ENCODE measurements at places on chromosomes 2 and 18.

DNA sequence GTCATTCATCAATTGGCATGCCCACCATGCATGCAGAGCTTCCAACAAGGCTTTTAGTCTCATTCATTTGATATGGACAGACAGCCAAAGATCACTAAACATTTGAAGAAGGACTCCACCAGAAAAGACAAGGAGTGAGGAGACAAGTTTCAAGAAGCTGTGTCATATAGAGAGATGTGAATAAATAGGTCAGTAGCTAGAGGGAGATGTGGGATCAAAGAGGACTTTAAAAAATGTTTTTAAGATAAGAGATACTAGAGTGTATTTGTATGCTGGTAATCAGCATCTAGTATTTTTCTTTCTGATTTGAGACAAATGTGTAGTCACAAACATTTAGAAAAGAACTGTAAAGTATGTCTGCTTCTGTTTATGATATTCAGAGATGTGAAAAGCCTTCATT lies 48.5 kb downstream of the ANTXR1 start:
- no peak for DNase-seq

GRCh38 chr2:12071318-12071717 lies 324.9 kb downstream of the LPIN1 start:
- DNase-seq: no peak

- no peak for DNase-seq
These were observed 443.5 kb upstream of the SLC14A2 start for GRCh38 chr18:45171679-45172191.

DNA sequence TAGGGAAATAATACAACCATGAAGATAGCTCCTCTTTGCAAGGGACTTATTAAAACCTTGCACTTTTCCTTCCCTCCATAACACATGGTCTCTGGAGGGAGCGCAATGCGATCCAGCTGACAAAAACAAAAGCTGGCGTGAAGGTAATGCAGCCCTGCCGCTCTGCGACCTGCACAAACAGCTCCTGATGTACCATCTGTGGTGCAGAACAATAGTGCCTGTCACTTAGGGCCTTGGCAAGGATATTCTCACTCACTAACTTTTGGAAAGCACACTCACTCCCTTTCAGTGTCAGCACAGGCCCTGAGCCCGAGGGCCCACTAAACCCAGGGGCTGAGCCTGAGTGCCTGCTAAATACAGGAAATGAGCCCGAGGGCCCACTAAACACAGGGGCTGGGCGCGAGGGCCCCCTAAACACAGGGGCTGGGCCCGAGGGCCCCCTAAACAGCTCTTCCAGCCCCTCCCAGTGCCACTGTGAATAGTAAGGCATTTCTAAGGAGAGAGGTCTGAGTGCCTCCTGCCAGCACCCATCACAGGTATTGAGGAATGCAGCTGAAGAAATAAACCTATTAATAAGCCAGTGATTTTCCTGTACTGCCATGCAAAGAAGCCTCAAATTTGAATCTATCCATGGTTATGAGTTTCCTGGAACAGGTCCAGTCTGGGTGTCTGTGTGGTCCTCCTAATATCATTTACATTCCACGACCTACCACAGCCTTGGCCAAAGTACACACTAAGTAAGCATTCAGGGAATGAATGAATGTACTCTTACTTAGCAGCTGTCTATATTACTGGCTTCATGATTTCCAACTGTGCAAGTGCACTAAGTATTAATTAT lies 9.3 kb downstream of the L3MBTL4 start:
- DNase-seq: no peak

DNA sequence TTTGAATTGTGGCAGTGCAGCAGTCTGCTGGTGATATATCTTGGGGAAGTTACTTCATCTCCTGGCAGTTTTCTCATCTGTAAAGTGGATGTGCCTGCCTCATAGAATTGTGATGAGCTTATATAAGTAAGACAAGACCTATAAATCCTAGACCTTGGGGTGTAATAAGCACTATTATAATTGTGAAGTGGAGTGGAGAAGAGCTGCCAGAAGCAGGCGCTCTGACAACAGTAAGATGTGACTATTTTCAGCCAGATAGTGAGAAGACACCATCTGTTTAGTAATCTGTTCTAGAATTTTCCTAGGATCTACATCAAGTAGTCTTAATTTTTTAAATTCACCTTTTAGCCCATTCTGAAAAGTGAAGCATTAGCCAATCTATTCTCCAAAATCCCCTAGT lies 85.6 kb upstream of the TSPYL6 start:
- no peak for DNase-seq

DNA sequence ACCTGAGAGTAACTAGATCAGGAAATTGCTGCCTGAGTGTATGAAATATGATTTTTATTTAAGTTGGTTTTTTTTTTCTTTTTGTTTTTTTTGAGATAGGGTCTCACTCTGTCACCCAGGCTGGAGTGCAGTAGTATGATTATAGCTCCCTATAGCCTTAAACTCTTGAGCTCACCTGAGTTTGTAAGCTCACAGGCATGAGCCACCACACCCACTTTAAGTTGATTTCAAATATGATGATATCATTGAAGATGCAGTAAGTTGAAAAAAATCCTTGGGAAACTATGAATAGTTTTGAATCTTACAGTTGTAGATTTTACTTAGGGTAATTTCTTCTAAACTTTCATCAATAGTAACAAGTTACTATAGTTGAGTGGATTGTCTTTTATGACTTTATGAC lies 234.7 kb downstream of the ZNF407 start:
- DNase-seq: no peak

DNA sequence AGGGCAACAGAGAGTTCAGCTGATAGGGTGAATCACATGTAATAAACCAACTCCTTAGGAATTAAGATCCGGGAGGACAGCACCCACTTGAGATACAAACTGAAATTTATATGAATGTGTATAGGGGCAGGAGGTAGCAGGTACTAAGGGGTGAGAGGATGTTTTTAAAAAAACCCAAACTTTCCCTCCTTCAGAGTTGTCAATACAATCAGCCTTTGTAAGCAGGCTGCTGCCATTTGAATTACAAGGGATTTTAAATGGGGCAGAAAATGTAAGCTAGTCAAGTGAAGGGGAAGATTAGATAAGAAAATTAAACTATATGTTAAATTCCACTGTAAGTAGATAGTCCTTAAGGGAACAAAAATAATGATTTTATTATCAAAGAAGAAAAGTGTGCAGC lies 1239.7 kb upstream of the CELF4 start:
- no peak for DNase-seq

DNA sequence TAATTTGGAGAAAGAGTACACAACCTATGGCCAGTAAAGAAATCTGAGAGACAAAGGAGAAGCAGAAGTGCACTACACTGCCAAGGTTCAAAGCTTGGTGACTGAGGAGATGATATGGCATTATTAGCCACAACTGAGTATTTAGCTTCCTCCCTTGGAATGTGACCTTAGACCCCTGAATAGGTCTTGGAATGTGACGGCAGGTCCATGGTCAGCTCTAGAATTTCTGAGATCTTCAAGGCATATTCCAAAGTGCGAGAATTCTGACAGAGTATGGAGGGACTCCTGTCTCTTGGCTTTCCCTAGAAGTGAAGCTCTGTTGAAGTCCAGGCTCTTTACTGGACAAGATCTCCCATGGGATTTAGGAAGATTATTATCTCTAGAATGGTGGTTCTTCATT lies 130.0 kb upstream of the FN1 start:
- DNase-seq: no peak

GRCh38 chr2:213863541-213863940 lies 547.3 kb upstream of the VWC2L start:
- DNase-seq: no peak

- no peak for DNase-seq
These were observed 32.1 kb upstream of the TAF1B start for GRCh38 chr2:9811216-9811615.

GRCh38 chr18:32476106-32476505 lies 5.4 kb upstream of the GAREM1 start:
- no peak for DNase-seq

DNA sequence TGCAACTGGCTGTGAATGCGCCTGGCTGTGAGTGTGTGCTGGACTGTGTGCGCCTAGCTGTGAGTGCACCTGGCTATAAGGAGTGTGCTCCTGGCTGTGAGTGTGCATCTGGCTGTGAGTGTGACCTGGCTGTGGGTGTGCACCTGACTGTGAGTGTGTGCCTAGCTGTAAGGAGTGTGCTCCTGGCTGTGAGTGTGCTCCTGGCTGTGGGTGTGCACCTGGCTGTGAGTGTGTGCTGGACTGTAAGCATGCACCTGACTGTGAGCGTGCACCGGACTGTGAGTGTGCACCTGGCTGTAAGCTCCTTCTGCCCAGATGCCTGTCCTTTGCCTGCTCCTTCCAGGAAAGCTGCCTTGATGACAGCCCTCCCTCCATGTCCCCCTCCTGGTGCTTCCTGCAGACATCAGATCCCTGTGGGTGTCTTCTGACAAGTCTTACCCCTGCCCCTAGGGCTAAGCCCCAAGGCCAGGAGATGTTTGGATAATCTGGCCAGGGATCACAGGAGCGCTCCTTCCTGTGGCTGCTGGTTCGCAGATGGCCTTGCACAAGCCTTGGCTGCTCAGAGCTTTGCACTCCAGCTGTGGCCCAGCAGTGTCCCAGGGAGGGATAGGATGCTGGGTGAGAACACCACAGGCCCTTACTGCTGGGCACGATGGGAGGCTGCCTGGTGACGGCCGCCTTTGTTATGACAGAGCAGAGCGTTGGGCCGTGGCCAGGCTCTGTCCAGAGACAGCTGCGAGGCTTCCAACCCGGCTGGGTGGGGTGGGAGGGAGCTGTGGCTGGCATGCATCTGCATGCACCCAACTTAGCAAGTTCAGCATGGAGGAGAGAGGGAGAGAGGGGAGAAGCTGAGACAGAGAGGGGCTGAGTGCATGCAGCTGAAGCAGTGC lies 89.9 kb downstream of the GLI2 start:
- no peak for DNase-seq

DNA sequence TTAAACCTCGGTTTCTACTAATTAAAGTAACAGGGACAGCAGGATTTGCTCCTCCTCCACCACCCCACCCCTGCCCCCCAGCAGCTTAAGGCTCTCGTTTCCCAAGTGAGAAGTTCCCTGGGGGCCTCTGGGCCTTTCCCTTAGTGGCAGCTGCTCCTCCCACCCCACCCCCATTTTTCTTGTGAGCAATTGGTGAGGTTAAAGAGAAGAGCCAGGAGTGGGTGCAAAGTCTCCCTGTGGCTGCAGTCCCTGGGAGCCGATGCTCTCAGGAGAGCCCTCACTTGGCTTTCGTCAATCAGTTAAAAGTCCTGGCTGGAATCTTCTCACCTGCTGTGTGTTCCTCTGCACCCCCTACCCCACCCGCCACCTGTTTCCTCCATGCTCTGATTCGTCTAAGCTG lies 48.7 kb upstream of the AGAP1 start:
- DNase-seq: no peak

DNA sequence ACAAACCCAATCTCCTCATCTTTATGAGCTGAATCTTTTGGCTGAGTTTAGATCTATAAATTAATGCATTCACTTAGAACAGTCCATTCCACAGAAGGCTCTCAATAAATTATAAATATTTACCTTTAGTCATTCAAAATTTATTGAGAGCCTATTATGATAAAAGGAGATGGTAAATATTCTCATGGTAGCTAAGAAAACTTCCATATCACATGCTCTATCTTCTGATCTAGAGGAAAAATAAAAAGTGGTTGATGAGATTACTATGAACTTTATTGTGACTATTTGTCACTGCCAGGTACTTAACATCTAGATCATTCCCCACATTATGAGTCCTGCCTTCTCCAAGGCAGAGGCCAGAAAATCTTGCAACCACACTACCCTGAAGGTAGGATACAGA lies 62.4 kb downstream of the L3MBTL4 start:
- no peak for DNase-seq

DNA sequence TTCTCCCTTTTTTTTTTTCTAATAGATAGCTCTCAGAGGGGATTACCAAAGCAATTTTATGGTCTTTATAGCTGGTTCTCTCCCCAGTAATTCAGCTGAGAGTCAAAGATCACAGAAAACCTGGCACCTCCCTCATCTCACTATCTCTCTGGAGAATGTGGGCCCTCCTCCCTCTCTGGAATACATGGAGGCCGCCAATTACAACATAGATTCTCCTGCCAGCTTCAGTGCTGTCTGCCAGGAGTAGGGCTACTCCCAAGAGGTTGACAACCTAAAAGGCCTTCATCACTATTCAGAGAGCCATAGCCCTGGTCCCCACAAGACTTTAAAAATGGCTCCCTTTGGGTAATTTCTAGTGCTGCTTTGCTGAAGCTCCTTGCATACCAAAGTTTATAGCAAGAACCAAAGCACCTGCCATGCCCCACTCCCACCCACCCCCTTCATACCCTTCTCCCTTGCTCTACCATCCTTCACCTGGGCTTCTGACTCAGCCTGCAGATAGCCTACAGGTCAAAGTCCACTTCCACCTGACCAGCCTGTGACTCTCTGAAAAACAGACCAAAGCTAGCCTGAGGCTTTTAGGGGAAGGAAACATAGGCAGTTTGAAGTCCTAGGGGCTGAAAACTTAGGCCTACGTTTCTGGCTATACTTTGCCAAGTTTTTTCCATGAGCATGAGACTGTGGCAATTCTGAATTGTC lies 472.3 kb downstream of the TNS1 start:
- no peak for DNase-seq

GRCh38 chr2:8094526-8094925 lies 587.3 kb upstream of the ID2 start:
- no peak for DNase-seq

DNA sequence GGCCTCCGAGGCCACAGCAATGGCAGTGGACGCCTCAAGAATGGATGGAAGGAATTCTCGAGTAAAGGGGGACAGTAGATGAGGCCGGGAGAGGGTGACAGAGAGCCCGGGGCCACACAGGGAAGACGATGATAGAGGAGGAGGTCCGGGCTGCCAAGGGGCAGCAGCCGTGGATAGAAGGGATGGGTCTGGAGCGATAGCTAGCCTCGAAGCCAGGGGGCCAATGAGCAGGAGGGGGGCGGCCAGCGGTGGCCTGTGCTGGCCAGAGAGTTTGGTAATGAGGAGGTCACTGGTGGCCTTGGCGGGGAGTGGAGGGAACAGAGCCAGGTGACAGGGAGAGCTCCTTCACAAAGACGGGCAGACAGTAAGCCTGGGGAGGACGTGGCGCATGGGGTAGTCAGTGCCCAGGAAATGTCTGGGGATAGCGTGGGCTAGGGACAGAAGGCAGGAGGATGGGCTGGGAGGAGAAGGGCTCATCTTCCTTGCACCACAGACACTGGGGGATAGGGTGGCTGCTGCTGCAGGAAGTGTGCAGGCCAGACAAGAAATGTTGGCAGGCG lies 87.8 kb upstream of the ASB18 start:
- no peak for DNase-seq

DNA sequence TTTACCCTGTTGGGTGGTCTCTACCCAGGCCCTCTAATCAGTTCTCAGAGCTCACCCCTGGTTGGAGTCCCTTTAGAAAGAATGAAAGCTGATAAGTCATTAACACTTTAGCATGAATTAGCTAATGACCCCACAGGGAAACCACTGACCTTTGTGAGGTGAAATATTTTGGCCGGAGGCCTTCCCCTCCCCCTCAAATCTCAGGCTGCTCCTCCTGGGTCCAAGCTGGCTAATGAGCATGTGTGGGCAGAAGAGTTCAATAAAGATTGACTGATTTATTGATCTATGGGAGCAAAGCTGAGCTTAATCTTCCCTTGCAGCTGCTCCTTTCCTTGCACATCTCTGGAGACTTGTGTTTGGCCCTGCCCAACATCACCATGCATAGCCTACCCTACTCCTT lies 78.8 kb upstream of the CCDC85A start:
- DNase-seq: no peak

All from NCI-H1417 treated with DMSO at 0.1 percent for 48 hours (cell line).